ENCODE measurements at places on chromosomes 1 and 21.

DNA sequence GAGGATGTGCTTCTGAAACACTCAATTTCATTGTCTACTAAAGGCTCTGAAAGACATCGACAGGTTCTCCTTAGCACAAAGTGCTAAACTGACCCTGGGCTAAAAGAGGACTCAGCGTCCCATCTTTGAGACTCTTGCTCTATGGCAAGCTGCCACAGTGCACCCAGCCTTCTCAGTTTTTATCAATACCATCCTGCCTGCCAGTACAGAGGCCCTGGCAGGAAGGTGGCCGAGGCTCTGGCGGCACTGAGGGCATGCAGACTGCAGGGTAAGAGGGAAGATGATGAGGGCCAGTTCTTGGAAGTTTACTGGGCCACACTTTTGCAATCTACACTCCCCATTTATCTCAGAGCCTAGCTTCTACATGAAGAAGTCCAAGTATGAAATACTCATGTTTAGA lies 5.3 kb downstream of the OLFML2B start:
- DNase-seq = no peak

DNA sequence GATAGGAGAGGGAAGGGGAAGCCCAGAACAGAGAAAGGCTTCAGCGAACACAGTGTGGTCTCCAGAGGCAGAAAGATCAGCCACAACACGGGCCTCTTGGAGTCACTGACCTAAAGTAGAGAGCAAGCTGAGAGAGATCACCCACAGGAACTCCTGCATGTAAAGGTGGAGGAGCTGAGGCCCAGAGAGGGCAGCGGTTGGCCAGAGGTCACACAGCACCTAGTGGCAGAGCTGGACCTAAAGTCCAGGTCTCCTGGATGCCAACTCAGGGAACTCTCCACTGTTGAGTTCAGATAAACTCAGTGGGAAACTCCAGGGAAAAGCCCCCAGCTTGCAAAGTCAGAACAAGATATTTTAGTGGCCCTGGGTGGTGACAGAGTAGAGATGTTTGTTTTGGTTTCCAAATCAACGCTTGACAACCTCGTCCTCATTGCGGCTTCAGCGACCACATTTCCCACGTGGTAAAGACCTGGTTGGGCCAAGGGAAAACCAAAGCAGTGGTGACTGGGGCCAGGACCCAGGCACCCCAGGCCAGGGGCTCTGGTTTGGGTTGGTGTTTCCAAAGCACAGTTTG lies 4.6 kb downstream of the IFFO2 start:
- peak; percentile 89 for DNase-seq

DNA sequence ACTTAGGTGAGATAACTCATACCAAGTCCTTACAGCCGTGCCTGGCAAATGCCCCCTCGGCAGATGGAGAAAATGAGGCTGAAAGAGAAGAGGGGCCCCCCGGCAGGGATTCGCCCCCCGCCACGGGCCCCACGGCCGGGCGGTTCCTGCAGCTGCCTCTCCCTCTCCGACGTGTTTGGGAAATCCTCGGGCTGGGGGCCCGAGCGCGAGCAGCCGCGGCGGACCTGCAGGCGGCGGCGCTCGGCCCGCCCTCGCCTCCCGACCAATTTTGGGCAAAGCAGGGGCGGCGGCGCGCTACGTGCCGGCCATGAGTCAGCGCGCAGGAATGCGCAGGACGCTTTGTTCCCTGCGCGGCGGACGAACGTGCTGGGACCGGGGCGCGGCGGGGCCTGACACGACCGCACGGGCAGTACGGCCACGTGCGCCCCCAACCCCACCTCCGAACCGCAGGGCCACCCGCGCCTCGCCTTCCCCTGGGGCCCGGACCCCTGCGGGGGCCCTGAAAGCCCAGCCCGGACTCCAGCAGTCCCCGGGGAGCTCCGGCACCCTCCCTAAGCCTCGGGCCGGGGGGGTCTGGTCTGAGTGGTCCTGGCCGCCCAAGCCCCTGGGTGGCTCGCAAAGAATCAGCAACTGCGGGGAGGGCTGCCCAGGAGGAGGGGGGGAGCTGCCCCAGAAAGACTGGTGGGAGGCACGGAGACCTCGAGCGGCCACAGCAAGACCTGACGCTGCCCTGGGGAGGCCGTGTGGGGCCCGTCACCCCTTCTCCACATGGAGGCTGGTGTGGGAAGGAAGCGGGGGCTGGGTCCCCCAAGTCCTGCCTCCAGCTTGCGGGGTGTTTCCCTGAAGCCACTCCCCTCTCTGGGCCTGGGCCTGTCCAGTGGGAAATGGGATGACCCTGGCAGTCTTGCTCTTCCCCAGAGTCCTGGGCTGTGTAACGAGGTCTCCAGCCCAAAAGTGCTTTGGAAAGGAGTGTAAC lies 11.9 kb upstream of the EDN2 start:
- DNase-seq = no peak

DNA sequence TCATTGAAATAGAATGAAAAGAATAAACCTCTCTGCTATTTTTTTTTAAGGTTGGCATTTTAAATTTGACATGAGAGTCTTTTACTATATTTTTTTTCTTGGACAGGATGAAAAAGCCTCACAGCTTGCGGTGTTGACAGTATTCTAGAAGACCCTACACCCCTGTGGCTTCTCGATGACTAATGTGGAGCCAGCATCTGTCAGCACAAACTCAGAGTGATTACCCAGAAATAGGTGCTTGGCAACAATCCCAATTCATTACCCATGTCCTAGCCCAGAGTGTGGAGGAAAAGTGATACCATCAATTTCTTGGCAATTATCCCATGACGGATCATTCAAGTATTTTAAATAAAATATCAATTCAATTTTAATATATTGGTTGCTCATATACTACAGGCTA lies 186.8 kb upstream of the MAP1LC3C start:
- DNase-seq = no peak

GRCh38 chr1:161706482-161707347 lies at the start of gene FCRLA:
Gene FCRLA (plus strand): TSS chr1:161707229. CDS start chr1:161707265, 36 bp downstream.
- DNase-seq = no peak

Measured in CD4-positive, alpha-beta T cell treated with Interleukin-4 for 1 hour (primary cell).